Tibial artery (tissue), 4 donors: ENCODE measurements at places on chromosomes 3 and 15.

DNA sequence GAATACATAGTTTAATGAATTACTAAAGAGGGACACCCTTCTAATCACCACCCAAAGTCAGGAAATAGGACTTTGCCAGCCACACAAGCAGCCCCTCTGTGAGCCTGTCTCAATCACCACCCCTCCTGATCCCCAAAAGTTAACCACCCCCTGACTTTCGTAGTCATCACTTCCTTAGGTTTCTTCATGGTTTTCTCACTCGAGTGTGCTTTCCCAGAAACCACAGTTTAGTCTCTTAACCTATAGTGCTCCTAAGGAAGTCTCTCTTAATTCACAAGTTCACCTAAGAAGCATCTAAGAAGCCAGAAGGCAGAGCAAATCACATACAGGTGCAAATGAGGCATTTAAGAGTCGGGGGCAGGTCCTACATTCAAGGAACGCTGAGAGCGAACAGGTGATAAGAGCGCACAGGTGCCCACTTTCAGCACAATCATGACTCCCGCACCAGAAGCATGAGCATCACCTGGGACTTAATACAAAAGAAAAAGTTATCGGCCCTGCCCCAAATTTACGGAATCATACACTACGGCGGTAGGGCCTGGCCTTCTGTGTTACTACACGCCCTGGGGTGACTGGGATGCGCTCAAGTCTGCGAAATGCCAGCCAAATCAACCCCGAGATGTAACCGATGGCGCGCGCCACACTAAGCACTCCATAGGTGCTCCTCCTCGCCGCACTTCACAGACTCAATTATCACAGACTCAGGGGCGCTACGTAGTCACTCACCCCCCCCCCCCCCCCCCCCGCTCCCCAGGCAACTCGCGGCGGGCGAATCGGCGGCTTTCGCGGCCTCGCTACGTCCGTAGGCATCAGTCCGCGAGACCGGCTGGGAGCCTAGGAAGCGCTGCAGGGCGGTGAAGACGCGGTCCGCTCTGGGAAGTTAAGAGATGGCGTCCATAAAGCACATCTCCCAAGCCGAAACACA is 815 bp downstream of the ULK4 start:
- peak; percentile 28 for DNase-seq

DNA sequence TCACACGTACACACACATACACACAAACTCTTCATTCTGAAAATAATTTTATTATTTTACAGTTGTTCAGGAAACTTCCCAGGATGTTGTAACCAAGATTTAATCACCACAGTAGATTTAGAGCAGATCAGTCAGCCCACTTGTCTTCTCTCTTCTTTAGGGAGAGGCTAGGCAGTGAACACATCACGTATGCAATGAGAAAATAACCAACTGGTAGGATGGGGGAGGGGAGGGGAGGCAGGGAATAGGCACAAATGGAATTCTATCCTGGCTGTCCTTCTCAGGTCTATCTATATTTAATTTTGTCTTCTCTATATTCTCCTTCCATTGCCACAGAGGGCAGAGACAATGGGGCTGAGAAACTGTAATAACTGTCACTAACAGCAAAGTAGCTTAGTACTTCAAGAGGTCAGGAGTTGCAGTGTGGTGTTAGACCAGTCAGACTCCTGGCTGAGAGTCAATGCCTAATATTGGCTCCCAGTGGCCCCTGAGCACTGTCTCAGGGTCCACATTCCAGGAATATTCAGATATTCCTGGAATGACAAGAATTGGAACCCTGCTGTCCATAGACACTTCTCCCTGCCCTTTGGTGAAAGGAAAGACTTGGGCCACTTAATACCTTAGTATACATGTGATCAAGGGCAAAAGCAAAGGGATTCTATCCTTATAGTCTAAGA is 2.6 kb upstream of the HCLS1 start:
- no peak for DNase-seq

DNA sequence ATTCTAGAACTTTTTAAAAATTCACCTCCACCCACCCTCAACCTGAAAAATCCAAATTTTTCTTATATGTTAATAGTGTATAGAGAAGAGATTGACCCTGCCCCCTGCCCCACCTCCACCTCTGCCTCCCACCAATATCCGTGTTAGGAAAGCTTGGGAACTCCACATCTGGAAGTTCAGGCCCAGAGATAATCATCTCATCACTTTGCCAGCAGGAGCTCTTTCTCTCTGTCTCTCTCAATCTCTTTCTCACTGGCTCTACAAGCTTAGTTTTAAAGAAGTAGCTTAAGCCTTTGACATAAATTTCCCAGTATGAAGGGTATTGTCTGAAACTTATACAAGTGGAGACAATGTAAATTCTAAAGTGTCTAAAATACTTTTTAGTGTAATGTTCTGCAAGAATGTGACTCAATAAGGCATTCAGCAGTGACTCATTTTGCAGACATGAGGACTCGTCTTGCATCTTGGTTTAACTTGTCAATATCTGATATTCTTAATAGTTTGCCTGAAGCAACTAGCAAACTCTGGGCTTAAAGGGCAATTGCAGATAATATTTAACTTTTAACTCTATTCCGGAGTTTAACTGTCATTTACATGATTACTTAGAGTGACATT is 299.8 kb upstream of the EPHA3 start:
- no peak for DNase-seq

DNA sequence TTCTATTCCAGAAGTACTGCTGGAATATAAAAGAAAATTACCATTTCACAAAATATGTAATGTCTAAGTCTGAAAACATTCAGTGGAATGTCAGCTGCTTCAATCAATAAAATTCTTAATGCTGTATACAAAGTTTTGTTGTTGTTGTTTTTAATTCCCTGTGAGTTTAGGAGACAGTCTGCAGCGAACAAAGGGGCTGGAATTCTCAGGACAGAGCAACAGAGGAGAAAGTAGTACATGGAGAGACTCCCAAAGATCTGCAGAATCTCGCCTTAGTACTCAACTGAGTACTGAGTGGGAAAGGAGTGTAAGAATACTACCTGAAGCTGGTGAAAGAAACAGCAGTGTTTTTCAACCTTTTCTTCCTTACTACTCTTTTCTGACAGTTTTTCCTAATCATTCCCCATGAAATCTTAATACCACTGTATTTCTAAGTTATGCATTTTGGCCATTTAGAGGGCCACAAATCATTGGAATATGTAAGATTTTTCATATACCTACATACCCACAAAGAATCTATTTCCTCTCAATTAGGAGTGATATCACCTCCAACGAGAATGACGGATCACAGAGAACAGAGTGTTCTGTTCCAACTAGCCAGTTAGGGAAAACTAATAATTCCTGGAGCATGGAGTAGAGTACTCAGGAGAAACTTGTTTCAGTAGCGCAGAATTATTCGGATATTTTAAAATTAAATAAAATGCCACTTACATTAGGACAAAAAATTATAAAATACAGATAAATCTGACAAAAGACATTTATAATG is 16.0 kb downstream of the ANKRD28 start:
- DNase-seq, result no peak

DNA sequence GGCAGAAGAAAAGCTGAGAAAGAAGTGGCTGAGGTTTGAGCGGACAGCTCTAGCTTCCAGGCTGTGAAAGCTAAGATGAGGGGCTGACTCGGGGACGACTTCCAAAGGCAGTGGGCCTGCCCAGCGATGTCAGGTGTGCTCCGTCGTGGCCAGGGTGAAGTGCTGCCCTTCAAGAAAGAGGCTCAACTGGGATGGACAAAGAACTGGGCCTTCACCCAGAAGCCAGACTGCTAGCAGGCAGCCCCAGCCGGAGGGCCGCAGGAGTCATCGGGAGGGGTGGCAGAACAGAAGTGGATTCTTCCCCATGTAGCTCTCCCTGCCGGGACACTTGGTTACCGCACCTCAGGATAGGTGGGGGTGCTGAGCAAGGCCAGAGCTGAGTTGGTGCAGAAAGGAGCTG is 13.1 kb upstream of the SEC13 start:
- DNase-seq, result no peak
